Stimulated activated naive B cell treated with anti-CD40 and anti-IgM and Interleukin-4, amounts not matched to agents 10 μg/mL and 1 μg/mL and 100 μg/mL, for 72 hours (primary cell): ENCODE measurements at places on chromosomes 5 and 9.

- DNase-seq, result no peak
Observed at GRCh38 chr5:177467436-177467835, 6.0 kb downstream of the DBN1 start.

DNA sequence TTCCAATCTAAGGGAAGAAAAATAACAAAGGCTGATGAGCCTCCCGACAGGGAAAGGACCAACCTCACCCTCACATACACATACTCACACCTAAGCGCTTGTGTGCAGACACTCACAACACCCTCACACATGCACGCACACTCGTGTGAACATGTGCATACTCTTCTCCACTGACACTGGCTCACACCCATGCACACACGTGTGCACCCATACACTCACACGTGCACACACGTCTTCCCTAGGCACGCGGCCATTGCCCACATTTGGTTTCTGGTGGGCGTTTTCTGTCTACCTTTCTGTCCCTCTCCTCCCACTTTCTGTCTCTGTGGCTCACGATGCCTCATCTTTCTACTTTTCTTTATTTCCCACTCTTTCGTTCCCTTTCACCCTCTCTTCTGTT lies 169.7 kb upstream of the MVB12B start:
- no peak for DNase-seq

DNA sequence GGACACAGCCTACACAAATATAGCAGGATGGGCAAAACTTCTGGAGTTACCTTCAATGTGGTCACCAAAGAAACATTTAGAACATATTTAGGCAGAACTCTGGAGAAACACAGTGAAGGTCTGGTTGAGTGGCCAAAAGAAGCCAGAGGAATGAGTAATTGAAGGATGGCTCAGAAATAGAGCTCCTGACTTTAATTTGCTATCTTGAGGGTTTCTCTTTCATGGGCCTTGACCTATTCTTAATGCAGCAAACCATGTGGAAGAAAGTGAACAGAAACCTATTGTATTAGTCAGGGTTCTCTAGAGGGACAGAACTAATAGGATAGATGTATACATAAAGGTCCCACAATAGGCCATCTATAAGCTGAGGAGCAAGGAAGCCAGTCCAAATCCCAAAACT lies 650.5 kb downstream of the ACTL7B start:
- DNase-seq, result no peak

GRCh38 chr9:124771867-124772679 lies 962 bp upstream of the NR6A1 start:
- DNase-seq, result peak; percentile 39
